NCI-H2081 (cell line): ENCODE measurements at places on chromosomes 7 and 10.

DNA sequence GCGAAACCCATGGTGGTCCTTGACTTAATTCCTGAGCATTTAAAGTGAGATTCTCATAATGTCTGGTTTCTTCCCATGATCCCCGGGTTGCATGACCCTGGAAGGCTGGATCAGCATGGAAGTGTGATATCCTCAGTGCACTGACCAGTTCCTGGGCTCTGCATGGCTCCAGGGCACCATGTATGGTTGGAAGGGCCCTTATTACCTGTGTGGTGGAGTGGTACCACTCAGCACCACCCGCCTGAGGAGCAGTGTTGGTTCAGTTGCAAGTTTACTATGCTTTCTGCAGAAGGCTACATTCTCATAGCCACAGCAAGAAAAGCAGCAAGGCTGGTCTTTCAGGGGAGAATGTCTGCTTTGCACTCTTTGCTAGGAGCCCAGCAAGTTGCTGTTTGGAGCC, 325.7 kb upstream of the MKI67 start:
- no peak for DNase-seq

DNA sequence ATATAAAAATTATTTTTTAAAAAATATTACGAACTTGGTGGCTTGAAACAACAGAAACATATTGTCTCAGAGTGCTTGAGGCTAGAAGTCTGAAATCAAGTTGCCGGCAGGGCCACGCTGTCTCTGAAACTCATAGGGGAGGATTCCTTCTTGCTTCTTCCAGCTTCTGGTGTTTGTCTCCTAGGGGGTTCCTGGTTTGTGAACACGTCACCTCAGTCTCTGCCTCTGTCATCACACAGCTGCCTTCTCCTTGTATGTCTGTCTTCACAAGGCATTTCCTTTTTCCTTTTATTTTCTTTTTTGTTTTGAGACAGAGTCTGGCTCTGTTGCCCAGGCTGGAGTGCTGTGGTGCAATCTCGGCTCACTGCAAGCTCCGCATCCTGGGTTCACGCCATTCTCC, 12.7 kb upstream of the SNX8 start:
- DNase-seq, result no peak

- DNase-seq, result no peak
These were observed 105.3 kb upstream of the TNRC18 start for GRCh38 chr7:5528815-5529442.

GRCh38 chr10:31704195-31704594, 224.4 kb downstream of the ARHGAP12 start:
- DNase-seq, result no peak

GRCh38 chr10:114110174-114110972, 63.6 kb downstream of the CCDC186 start:
- no peak for DNase-seq
